ENCODE measurements at places on chromosomes 13 and 19.

- DNase-seq: no peak
These were observed at the start of gene ZNF112 for GRCh38 chr19:44356383-44357111. ZNF112 (minus strand) TSS chr19:44356680; CDS start chr19:44340539, 16,141 bp downstream.

GRCh38 chr19:34662919-34663318, 14.0 kb downstream of the SCGB2B2 start:
- DNase-seq: no peak

- no peak for DNase-seq
These were observed 11.5 kb upstream of the SUPT20H start for GRCh38 chr13:37070956-37071355.

- no peak for DNase-seq
These were observed 3.2 kb upstream of the RELB start for GRCh38 chr19:44998025-44998424.

DNA sequence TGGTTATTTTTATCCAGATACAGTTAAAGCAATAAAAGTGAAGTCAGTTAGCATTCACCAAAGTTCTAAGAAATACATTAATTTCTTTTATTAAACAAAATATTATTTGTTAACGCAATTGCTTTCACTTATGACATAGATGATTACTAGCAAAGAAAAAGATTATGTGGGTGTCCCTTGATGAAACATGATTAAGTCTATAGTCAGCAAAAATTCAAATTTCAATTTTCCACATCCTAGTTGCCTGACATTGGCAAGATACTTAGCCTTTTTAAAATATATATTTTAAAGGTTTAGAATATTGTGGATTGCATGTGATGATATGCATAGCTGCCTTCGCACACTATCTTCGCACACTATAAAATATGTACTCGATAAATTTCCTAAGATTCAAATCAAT, 1780.5 kb upstream of the MIR17HG start:
- DNase-seq: no peak

DNA sequence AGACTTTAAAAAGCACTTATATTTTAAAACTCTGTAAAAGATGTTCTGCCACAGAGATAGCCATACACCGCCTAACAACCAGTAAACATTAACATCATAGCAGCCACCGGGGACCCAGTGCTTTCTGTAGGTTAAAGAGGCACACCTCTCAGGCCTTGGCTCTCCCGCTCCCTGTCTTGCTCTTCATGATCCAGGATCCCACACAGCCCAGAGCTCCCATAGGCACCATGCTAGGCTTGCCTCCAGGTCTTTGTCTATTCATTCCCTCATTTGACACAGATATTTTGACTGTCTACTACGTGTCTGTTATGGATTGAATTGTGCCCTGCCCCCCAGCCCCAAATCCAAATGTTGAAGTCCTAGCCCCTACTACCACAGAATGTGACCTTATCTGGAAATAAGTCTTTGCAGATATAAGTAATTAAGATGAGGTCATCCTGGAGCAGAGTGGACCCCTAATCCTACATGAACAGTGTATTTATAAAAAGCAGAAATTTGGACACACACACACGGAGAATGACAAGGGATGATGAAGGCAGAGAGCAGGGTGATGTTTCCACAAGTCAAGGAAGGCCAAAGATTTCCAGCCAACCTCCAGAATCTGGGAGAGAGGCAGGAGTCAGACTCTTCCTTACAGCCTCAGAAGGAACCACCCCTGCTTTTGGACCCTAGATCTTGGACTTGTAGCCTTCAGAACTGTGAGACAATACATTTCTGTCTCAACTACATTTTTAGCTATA, 272.6 kb downstream of the DNAJC15 start:
- DNase-seq: no peak

DNA sequence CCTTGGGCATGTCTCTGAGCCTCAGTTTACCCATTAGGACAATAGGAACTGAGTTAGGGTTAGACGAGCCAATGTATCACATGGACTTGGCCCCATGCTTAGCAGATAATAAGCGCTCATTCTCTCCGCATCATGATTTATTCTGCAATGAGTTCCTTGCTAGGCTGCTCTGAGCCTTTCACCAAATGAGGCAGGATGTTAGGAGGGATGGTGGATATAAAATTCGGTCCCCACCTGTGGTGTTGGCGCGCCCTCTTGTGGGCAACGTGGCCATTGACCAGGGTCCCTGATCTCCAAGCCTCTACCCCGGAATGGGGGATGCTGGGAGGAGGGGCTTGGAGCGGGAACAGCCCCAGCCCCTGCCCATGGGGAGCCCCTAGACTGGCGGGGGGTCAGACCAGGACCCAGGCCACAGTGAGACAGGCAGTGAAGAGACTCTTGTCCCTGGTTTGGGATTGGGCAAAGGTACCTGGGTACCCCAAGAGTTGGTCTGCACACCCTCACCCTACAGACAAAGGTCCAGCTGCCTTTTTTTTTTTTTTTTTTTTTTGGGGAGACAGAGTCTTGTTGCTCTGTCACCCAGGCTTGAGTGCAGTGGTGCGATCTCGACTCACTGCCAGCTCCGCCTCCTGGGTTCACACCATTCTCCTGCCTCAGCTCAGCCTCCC, 43.9 kb downstream of the CERS4 start:
- peak; percentile 80 for DNase-seq

- no peak for DNase-seq
These were observed 20.3 kb upstream of the KPNA3 start for GRCh38 chr13:49812812-49813211.

GRCh38 chr19:48685583-48685982, 10.2 kb upstream of the FUT2 start:
- DNase-seq: no peak

- DNase-seq: no peak
These were observed 70.9 kb downstream of the PEPD start for GRCh38 chr19:33450689-33451088.

DNA sequence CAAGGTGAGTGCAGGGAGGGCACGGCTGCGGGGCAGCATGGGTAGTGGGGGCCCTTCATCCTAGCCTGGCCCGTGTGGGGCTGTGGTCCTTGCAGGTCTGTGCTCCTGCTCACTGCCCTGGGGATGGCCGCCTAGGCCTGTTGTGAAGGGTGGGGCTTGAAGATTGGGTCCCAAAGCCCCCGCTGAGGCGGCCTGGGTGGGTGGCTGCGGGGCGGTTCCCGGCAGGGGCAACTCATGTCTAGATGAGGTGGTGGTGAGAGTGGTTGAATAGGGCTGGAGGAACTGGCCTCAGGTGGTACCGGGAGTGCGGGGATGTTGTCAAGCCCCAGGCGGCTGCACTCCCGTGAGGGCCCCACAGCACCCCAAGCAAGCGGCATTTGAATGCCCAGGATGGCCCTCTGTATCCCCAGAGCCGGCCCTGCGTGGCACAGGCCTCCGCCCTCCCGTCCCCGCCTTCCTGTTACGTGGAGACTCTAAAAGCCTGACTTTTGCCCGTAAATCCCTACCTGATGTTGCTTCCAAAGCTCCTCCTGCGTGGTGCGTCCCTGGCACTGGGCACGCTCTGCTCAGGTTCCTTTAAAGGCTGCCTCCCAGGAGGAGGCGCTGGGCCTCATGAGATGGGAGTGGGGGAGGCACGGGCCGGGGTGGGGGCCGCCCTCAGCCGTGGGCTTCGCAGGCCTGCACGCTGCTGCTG, 15.0 kb downstream of the SPPL2B start:
- no peak for DNase-seq

GRCh38 chr19:51750400-51751094, 1.1 kb downstream of the FPR1 start:
- no peak for DNase-seq

GRCh38 chr13:109207622-109208021, 578.2 kb downstream of the MYO16 start:
- DNase-seq: no peak

DNA sequence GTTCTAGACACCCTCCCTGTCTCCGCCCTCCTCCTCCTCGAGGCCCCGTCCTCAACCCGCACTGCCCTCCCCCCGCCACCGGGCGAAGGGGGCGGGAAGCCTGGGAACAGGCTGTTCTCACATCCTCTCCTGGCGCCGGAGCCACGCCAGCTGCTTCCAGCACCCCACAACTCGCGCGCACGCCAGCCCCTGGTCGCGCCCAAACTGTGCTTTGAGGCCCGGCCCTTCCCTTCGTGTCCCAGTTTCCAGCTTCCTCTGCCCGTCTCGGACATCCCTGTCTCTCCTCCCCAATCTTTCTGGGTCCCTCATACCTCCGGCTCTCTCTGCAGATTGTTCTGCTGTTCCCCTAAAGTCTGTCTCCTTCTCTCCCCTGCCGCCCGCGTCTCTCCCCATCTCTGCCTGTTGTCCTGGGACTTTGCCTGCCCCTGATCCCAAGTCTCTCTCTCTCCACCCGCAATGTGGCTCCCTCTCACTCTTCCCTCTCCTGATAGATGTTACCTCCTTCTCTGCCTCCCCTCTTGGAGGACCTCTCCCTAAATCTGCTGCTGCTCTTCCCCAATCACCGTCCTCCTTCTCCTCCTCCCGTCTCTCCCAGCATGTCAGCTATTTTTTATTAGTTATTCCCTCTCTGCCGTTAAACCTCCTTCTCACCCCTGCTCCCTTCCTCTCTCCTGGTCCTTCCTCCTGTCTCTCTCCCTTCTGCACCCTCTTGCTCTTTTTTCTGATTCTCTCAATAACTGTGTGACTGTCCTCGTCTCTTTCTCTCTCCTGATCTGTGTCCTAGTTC, 14.2 kb downstream of the DPF1 start:
- no peak for DNase-seq

DNA sequence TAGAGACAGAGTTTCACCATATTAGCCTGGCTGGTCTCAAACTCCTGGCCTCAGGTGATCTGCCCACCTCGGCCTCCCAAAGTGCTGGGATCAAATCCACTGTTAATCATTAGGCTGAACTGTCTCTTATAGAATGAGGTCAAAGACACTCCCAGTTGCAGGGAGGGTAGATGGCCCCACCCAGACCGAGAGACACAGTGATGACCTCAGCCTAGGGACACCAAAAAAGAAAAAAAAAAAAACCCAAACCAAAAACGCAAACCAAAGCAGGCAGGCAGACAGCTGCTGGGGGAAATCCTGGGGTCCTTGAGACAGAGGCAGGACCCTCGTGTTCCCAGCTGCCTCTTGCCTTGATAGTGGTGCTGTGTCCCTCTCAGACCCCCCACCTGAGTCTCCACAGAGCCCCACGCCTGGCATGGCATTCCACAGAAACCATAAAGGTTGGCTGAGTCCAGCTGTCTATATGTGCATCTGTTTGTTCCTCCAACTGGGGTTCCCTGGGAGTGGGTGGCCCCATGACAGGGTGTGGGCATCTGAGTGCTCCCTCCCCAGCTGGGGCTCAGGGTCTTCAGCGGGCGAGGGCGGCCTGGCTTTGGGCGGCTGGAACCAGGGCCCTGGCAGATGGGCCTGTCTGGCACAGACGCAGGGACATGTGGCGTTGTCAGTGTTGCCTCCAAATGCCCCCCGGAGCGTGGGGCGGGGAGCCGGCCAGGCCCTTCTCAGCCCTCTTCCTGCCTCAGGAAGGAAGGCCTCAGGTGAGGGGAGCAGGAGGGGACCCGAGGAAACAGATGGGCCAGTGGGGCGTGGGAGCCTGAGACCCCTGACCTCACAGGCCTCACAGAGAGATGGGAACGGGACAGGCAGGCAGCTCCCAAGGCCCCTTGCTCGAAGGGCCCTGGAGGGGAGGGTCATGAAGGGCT, 5.2 kb downstream of the DAND5 start:
- DNase-seq: no peak

- no peak for DNase-seq
These were observed 86.5 kb upstream of the ABCC4 start for GRCh38 chr13:95387733-95388207.

DNA sequence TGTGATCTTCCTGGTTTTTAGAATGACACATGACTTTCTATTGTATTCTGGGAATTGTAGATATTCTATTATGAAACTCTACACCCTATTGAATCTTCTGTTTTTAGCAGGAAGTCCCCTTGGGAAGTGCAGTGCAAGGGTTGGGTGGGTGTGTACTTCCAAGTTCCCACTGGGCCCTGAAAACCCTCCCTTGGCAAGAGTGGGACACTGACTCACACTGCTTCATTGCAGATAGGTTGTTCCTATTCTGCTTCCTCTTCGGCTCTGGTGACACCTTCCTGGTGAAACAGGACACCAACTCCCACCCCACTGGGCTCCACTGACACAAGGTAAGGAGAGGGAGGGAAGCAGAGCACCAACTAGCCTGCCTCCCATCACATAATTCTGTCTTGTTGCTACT, 121.8 kb downstream of the KCTD12 start:
- no peak for DNase-seq

GRCh38 chr19:14116918-14117578, 514 bp downstream of the PRKACA start:
- peak; percentile 24 for DNase-seq

DNA sequence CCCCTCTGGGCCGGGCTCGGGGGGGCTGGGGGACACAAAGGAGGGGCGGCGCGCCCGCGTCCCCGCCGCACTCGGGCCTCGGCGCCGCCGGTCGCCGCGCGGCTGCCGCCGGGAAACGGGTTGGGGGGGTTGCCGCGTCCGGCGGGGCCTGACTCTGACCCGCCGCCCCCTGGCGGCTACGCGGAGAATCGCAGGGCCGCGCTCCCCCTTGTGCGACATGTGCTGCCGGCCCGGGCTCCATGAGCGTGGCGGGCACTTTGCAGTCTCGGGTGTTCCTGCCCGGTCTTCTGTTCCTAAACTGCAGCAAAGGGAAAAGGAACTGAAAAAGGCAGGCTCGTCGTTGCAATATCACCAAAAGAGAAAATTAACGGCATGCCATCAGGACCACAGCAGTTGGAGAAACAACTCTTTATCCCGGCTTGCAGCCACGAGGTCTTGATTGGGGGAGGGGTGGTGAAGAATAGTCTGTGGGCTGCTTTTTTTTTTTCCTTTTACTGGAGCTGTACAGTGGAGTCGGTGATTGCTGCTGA, 1.5 kb downstream of the MIR17HG start:
- DNase-seq: peak; percentile 94

GRCh38 chr19:10815969-10816644, 19.9 kb downstream of the TMED1 start:
- DNase-seq: no peak

GRCh38 chr19:40666803-40667438, 23.5 kb downstream of the NUMBL start:
- DNase-seq: no peak

- DNase-seq: no peak
These were observed 3.4 kb upstream of the SIGLEC9 start for GRCh38 chr19:51121257-51121656.

DNA sequence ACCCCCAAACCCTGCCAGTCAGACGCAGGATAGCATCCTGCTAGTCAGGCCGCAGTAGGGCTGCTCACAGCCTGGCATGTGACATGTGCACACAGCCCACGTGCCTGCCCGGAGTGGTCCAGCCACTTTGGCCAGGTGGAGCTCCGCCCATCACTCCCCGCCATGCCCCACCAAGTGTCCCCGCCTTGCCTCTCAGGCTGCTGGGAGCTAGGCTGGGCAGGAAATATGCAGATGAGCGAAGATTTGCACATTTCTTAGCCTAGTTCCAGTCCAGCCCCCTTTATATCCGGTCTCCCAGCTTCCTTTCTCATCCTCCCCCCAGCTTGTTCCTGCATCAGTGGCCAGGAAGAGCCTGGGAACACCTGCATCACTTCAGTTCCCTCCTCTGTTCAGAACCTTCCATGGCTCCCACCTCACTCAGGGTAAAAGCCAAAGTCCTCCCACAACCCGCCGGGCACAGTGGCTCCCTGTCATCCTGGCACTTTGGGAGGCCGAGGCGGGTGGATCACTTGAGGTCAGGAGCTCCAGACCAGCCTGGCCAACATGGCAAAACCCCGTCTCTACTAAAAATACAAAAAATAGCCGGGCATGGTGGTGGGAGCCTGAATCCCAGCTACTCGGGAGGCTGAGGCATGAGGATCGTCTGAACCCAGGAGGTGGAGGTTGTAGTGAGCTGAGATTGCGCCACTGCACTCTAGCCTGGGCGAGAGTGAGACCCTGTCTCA, 2.3 kb upstream of the DOCK6 start:
- DNase-seq: no peak

GRCh38 chr19:45460807-45461347, 6.9 kb upstream of the FOSB start:
- DNase-seq: no peak
